ENCODE measurements at places on chromosomes 11 and 22. TPM values are rescaled to one million over a fixed set of nuclear protein-coding genes. Genes with fewer than 3 reads are reported as not detected.

- no peak for DNase-seq
Observed at GRCh38 chr11:105799728-105800462, 190.0 kb downstream of the GRIA4 start.

GRCh38 chr22:44807232-44807631 is 54.9 kb downstream of the ARHGAP8 start:
- no peak for DNase-seq

DNA sequence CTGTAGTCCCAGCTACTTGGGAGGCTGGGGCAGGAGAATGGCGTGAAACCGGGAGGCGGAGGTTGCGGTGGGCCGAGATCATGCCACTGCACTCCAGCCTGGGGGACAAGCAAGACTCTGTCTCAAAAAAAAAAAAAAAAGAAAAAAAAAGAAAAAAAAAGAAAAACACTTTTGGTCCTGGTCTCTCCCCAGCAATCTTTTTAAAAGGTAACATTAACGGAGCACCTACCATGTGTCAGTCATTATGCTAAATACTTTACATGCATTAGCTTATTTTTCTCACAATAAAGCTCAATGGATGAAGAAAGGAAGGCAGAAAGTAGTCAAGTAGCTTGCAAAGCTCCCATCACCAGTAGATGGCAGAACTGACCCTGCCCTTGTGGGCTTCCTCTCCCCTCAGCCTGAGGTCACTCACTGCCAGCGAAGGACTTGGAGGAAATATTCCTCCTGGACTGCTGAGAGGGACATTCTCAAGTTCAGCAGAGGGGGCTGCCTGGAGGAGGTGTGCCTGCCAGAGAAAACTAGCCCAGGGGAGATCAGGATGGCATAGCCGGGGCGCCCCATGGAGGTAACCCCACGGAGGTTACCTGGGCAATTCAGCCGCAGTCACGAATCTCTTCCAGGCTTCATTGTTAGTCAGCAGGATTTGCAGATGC is 15.5 kb downstream of the APOL3 start:
- DNase-seq = peak; percentile 83

DNA sequence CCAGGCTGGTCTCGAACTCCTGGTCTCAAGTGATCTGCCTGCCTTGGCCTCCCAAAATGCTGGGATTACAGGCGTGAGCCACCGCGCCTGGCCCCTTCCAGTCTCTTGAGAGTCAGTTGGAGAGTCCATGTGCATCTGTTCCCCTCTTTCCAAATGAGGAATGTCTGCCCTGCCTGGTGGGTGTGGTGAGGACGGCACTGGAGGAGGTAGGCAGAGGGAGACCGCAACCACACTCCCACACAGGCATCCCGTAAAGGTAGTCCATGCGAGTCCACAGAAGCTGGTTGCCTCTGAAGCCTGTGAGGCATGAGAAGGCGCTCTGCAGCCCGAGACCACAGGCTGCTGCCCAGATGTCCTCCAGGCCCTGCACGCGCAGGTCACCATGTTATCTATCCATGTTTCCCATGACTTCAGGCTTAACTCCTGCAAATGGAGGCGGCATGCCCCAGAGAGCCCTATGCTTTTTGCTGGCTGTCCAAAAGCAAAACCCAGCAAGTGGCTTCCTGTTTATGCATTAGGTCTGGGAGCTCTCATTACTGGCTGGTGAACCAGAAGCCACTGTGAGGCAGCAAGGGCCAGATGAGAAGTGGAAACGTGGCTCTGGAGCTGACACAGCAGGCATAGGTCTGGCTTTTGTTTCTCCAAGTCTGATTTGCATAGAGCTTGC is 43.4 kb downstream of the GRIK4 start:
- no peak for DNase-seq

GRCh38 chr11:79264284-79264683 is 176.5 kb downstream of the TENM4 start:
- DNase-seq = no peak

- no peak for DNase-seq
Observed at GRCh38 chr22:49503896-49504521, 323.7 kb downstream of the BRD1 start.

- no peak for DNase-seq
Observed at GRCh38 chr11:93563857-93564256, 20.7 kb upstream of the SMCO4 start.

DNA sequence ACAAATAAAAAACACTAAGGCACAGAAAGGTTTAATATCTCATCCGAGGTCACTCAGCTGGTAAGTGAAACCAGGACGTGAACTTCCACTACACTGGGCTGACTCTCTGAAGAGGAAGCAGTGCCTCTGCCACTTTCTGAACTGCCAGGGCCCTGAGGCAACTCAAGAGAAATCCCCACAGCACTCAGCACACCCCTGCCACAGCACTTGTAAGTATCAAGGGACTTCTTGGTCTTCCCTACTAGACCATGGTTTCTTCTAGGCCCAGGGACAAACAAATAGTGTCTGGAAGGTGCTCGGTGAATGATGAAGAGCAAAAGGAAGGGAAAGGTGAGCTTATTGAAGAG is 49.7 kb downstream of the RPL27A start:
- no peak for DNase-seq

- no peak for DNase-seq
Observed at GRCh38 chr11:43985386-43985752, 42.9 kb downstream of the C11orf96 start.

GRCh38 chr11:94032725-94033124 is 11.6 kb downstream of the HEPHL1 start:
- no peak for DNase-seq

DNA sequence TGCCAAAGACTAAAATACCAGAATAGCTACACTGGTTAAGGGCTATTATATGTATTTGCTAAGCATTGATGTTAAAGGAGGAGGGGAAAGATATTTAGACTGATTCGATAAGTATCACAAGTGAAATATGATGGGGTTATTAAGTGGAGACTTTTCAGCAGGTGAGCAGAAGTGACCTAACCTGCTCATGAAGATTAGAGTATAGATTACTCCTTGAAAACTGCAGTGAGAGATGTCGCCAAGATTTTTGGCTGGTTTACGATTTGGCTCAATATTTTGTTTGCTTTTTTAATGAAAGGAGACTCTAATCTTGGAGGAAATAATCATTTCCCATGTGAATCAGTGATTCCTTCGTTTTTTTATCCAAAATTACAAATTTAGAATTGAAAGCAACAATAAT is 1279.5 kb upstream of the TENM4 start:
- no peak for DNase-seq

DNA sequence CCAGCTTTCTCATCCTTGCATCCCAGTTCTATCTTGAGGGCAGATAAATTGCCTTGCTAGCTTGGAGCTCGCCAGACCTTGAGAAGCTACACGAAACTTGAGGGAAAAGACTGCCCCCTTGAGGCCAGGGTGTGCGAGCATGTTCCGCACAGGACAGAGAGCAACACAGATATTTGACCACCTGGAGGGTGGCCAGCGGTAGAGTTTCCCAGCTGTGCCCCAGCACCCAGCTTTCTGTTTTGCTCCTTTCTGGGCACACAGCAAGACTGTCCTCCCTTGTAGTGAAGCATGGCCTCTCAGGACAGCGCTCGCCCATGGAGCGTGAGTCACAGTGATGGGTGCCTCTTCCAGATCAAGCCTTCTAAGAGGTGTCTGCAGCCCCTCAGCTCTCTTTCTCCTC is 23.5 kb downstream of the SPATA19 start:
- DNase-seq = peak; percentile 65

DNA sequence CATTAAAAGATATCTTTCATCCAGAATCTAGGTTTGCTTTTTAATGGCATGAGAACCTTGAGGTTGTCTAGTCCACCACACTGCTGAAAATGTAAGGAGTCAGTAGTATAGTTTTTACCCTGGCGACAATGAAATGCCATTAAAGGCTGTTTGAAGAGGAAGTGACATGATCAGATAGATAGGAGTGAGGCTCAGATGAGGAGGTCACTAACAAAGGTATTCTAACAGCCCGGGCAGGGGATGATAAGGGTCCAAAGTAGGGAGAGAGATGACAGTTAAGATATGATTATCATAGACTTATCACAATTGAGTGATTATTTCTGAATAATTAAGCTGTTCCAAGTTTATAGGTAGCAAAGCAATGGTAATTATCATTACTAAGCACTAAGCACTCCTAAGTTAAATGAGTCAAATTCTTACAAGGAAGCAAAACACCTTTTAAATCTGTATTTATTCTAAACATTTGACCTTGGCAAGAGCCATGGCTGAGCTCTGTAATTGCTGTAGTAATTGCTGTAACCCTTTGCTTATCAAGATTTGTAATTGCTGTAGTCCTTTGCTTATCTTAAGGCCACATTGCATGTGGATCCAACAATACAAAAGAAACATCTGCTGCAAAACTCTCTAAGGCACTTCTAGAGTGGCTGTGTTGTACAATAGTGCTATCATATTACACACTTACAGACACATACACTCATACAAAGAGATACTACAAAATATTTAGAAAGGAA is 92.6 kb downstream of the ENTHD1 start:
- no peak for DNase-seq

- no peak for DNase-seq
Observed at GRCh38 chr11:35524780-35525179, 636 bp downstream of the PAMR1 start.

DNA sequence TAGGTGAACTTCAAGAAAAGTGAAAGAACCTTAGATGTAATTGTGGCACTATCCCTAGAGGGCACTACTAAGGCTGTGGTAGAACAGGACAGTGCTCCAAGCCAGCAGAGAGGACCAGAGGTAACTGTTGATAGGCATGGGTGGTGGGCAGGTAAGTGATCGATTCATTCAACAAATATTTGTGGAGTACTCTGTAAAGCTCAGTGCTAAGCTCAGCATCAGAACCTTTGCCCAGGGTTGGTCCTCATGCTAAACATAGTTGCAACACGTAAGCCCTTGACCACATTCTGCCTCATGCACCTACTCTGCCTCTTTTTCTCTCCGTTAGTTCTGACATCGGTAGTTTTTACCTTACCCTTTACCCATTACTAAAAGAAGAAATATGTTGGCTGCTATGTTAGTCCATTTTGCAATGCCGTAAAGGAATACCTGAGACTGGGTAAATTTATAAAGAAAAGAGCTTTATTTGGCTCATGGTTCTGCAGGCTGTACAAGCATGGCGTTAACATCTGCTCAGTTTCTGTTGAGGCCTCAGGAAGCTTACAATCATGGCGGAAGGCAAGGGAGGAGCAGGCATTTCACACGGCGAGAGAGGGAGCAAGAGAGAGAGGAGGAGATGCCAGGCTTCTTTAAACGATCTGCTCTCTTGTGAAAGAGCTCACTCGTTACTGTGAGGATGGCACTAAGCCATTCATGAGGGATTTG is 18.4 kb upstream of the NNMT start:
- no peak for DNase-seq

DNA sequence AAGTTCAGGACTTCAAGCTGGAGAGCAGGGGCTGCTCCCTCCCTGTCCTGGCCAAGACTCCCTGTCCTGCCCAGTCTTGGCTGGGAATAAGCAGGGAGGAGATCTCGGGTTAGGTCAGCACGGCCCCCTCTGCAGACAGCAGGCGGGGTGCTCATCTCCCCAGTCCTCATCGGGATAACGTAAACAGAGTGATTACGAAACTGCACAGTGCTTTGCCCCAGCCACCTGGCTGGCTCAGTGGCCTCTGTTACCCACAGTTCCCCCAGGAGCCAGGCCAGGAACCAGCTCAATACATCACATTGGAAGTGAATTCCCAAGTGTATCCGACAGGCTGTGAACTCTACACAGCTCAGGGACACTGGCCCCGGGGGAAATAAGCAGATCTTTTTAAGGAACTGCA is 42.7 kb upstream of the KCNJ11 start:
- DNase-seq = no peak

DNA sequence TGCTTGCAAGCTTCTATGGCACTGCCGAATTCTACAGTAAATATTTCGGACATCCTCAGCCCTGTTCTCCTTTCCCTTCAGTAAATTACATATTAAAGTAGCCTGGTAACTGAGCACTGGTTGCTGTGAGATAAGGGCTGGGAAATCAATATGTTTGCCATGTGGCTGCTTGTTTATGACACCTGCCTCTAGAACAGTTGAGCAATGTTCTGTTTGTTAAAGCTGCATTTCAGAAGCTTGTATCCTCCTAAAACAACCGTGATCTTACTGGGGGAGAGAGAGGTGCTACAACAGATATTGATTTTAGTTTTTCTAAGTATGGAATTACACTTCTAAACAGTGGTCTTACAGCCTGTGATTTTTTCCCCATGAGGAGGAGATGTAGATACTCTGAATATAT is 39.4 kb downstream of the ZBTB16 start:
- DNase-seq = no peak

Gene ARHGEF17
- 38.0 TPM for polyA plus RNA-seq

Gene FREY1
- 0.22 TPM for polyA plus RNA-seq

Gene KRTAP5-2
- polyA plus RNA-seq = not detected

Gene C22orf15
- polyA plus RNA-seq = 0.61 TPM

Gene ZP1
- not detected for polyA plus RNA-seq

Gene KCNQ1OT1
- 2.2 TPM for polyA plus RNA-seq

Gene EFCAB6
- polyA plus RNA-seq = 0.61 TPM

Gene KLHL35
- polyA plus RNA-seq = 3.8 TPM

Gene MUC2
- polyA plus RNA-seq = not detected
